ENCODE measurements at places on chromosomes 12 and 14. TPM values are rescaled to one million over a fixed set of nuclear protein-coding genes. Genes with fewer than 3 reads are reported as not detected.

Gene ADCY4
- total RNA-seq: not detected

Gene CIROP
- not detected for total RNA-seq

Gene BCAT1
- total RNA-seq: not detected

Gene PRICKLE1
- 10.7 TPM for total RNA-seq

Gene GSG1
- total RNA-seq: not detected

Gene OTOGL
- total RNA-seq: not detected

Gene TRIM9
- 2.3 TPM for total RNA-seq

Gene CCDC38
- total RNA-seq: 0.20 TPM

Measured in Caki2 (cell line).